ENCODE measurements at places on chromosomes 6 and 20.
A peak's percentile ranks its signal among the peaks of the same experiment; 100 is the strongest.

DNA sequence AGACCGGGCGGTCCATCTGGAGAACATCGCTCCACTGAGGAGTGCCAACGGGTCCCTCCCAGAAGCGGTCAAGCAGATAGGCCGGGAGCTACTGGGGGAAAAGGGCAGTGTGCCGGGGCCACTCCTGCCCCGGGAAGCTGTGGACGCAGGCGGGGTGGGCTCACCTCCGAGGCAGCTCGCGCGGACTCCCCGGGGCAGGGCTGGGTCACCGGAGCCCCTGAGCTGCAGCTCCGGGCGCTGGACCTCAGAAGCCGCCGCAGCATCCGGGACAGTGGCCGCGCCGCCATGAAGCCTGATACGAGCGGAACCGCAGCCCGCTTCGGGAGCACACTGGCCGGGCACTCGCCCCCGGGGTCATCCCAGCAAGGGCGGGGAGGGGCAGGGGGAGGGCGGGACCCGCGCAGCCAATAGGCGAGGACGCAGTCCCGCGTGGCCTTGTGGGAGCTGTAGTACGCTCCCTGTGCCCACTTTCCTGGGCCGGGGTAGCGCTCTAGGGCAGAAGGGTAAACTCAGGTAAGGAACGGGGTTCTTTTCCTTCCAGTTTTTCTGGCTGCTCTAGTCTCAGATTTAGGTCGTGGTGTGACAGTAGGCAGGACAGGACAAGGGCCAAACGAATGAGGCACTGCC, at the start of gene MOCS1:
Gene MOCS1 (minus strand): TSS at position 332 of the 627 bp plus-strand sequence. CDS start 45 bp downstream, at position 287.
- peak; percentile 5 for DNase-seq

DNA sequence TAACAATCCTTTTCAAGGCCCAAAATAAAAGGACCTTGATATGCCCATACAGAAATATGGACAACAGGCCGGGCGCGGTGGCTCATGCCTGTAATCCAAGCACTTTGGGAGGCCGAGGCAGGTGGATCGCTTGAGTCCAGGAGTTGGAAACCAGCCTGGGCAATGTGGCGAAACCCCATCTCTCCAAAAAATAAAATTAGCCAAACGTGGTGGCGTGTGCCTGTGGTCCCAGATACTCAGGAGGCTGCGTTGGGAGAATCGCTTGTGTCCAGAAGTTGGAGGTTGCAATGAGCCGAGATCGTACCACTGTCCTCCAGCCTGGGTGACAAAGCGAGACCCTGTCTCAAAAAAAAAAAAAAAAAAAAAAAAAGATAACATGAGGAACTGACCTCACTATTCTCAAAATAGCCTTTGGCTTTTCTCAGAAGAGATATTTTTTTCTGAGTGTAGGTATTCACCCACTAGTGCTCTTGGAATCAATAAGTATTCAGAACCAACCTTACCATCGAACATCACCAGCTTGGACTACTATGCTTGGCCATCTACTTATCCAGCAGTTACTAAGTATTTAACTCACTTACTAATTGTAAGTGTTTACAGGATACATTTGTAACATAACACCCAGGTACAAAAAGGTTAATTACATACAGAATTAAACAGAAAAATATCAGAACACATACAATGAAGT, 99.2 kb downstream of the OR2B2 start:
- DNase-seq = no peak

DNA sequence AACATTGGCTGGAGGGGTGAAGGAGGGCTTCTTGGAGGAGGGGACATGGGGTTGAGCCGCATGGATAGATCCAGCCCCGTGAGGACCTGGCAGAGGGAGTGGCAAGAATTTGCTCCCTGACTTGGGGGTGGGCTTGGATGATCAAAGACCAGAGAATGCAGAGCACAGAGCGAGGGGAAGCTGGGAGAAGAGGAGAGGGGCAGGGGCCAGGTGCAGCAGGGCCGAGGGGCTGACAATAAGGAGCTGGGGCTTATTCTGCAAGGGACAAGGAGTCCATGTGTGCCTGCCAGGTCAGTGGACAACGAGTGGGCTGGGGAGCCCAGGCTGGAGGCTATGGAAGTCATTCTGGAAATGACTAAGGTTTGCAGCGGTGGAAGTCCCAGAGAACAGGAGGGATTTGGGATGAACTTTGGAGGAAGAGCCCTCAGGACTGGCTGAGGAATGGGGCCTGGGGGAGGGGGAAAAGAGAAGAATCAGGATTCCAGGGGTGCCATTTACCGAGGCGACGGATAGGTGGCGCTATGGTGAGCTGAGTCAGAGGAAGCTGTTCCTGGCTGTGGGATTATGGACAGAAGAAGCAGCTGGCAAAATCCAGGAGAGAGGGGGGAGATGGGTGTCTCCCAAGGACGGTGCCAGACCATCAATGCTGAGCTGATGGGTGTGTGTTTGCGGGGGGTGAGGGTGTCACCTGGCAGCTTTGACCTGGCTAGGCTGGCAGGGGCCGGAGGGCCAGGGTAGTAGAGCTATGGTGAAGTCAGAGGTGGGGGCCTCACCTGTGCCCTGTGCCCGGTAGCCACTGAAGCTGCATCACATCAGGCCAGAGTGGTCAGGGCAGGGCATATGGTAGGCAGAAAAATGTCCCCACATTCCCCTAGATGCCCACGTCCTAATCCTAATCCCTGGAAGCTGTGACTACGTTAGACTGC, 7.8 kb downstream of the KCNG1 start:
- peak; percentile 31 for DNase-seq

DNA sequence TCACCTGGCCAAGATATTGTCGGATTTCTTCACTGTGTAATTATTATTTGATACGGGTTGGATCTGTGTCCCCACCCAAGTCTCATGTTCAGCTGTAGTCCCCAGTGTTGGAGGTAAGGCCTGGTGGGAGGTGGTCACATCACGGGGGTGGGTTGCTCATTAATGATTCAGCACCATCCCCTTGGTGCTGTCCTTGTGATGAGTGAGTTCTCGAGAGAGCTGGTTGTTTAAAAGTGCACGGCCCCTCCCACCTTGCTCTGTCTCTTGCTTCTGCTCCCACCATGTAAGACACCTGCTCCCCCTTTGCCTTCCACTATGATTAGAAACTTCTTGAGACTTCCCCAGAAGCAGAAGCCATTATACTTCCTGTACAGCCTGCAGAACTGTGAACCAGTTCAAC, 173.9 kb upstream of the PMEPA1 start:
- no peak for DNase-seq

GRCh38 chr20:61514805-61515505, 262.9 kb downstream of the CDH4 start:
- no peak for DNase-seq

DNA sequence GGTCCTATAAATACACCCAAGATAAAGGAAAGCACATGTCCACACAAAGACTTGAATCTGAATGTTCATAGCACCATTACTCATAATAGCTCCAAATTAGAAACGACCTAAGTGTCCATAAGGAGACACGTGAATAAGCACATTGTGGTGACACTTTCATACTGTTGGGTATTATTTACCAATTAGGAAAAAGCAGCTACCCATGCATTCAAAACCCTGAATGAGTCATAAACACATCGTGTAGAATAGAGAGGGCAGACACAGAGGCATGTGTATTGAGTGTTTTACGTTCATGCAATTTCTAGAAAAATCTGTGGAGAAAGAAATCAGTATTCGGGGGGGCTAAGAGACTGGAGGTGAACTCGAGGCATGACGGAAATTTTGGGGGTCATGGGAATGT, 396.7 kb downstream of the THBS2 start:
- no peak for DNase-seq

- DNase-seq = no peak
Observed at GRCh38 chr20:18778690-18779392, 34.7 kb upstream of the SCP2D1 start.
